ENCODE measurements at places on chromosomes 3 and 15.

DNA sequence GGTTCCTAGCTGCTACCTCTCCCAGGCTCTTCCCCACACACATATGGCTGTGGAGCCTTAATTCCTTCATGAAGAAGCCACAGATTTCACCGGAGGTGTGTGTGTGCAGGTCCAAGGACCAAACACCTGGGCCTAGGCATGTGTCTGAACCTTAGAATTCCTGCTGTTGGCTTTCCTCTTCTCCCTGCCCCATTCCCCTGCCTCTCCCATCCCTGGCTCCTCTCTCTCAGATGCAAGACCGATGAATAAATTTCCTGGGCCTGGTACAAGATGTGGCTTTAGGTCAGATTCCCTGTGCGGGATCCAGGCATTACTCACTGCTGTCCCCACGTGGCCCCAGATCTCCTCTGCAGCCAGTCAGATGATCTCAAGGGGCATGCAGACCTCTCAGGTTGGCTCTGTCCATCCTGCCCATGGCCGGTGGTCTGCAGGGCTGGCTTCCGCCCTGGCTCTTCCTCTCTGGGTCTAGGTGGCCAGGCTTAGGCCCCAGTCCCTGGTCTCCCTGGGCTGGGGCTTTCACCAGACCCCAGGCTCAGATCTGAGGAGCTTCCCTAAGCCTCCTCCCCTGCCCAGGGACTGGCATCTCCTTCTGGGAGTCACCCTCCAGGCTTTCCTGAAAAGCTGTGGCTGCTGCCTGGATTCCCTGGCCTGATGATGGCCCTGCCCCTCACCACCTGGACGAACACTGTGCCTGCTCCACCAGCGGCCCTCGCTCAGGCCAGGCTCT is 20.5 kb downstream of the CCR9 start:
- DNase-seq = no peak

- no peak for DNase-seq
These were observed 3.9 kb upstream of the PLCH1 start for GRCh38 chr3:155748611-155749365.

DNA sequence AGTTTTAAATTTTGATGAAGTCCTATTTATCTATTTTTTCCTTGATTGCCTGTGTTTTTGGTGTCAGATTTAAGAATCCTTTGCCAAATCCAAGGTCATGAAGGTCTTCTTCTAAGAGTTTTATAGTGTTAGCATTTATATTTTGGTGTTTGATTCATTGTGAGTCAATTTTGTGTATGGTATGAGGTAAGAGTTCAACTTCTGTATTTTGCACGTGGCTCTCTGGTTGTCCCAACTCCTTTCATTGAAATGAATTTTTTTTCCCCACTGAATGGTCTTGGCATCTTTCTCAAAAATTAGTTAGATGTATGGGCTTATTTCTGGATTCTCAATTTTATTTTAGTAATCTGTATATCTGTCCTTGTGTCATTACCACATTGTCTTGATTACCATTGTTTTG is 57.1 kb upstream of the STRIT1 start:
- DNase-seq = no peak

- no peak for DNase-seq
These were observed 118.1 kb downstream of the EDEM1 start for GRCh38 chr3:5305684-5305989.

GRCh38 chr3:53806182-53807116 is 39.8 kb downstream of the CHDH start:
- DNase-seq = peak; percentile 69

GRCh38 chr3:13785351-13785750 is 94.5 kb downstream of the WNT7A start:
- no peak for DNase-seq

DNA sequence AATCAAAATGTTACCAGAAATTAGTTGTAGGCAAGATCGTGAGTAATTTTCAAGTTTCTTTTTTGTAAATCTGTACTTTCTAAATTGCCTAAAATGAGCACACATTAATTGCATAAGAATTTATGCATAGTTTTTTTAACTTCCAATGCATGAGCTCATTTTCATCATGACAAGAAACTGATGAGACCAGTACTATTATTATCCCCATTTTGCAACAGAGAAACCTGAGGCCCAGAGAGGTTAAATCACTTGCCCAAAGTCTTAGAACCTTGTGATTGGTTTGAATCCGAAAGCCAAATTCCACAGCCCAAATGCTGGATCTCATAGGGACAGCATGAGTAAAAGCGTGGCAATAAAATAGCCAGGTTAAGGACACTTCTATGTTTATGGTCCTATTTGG is 274.7 kb downstream of the ERC2 start:
- DNase-seq = no peak

DNA sequence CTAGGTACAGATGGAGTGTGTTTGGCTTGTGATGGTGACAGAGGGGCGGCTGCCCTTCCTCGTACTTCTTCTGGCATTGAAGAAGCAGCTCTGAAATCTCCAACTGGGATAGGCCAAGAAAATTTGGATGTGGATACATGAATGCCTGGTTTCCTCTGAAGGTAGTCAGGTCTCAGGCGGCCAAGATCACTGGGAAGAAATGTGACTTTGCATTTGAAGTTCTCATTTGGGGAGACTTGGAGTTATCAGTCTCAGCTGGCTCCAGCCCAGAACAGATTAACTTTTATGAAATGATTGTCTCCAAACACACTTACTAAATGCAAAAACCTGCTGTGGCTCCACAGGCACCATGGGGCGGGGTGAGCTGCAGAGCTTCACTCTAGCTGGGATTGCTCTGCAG is 215.9 kb downstream of the THSD4 start:
- no peak for DNase-seq

- DNase-seq = no peak
These were observed 246.2 kb downstream of the UACA start for GRCh38 chr15:70517194-70517590.

- DNase-seq = no peak
These were observed 23.5 kb downstream of the DRD3 start for GRCh38 chr3:114155370-114155821.

DNA sequence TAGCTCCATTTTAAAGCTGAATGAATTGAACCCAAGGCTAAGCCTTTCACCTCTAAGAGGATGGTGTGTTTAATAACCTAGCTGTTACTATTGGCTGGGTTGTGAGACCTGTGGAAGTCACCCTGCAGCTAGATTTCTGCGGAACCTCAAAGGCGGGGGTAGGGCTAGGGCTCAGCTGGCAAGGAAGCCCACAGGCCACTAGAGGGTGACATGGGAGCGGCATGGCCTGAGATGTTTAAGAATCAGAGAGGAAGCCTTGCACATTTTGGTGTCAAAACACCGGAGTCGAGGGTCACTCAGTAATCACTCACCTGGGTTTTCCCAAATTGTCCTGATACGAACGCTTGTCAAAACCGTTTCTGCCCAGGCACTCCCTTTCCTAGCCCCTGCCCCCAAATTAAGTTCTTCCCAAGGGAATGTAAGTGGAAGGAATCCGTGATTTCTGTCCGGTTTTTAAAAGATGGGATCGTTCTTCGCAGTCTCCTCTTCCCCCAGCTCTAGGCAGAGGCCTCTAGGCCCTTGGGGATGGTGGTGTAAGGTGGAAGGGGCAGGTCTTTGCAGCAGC is 3.8 kb upstream of the ACAD9 start:
- DNase-seq = no peak

- peak; percentile 17 for DNase-seq
These were observed 1.0 kb downstream of the SNX1 start for GRCh38 chr15:64096668-64097384.

GRCh38 chr3:116059421-116060096 is 385.7 kb downstream of the LSAMP start:
- DNase-seq = peak; percentile 11

- no peak for DNase-seq
These were observed 96.6 kb upstream of the LRIG1 start for GRCh38 chr3:66597308-66597863.

DNA sequence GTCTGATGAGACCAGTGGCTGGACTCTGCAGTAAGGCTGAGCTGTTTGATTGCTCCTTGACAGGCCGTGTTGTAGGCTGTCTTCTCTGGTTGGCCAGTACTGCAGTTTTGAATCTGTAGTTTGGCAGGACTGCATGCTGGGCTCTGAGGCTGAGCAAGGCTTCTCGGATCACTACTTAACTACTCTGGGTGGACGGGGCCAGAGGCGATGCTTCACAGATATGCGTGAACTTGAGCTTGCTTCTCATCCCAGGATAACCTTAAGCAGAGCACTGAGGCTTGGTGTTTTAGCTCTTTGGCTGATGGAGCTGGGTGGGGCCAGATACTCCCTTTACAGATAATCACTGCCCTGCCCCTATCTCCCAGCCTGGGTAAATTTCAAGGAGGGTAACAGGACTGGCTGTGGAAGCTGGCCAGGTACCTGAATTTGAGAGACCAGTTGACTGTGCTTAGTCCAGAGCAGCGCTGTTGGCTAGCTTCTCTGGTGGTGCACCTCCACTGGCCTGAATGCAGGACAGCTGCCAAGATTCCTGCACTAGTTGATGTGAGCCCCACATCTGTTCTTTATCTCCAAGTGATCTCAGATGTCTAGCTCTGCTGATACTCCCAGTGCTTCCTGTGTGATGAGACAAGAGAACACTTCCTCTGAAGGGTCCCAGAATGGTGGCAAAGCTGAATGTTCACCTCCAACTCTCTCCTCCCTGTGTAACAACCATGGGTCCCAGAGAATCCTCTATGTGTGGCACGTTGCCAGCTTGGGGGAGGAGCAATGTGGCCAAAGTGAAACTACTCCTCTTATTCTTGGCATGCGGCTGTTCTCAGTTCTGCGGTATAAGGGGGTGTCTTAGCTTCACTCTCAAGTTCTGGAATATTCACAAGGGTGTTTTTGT is 37.9 kb downstream of the RPL39L start:
- peak; percentile 47 for DNase-seq

DNA sequence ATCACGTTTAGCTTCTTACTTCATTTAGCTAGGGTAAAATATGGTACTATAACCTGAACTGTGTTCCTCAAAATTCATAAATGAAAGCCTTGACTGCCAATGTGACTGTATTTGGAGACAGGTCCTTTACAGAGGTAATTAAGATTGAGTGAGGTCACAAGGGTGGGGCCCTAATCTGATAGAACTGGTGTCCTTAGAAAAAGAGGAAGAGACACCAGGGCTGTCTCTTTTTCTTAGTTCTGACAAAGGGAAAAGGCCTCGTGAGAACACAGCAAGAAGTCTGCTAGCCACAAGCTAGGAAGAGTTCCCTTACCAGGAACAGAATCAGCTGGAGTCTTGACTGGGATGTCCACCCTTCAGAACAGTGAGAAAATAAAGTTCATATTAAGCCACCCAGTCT is 162.7 kb downstream of the GMNC start:
- no peak for DNase-seq

DNA sequence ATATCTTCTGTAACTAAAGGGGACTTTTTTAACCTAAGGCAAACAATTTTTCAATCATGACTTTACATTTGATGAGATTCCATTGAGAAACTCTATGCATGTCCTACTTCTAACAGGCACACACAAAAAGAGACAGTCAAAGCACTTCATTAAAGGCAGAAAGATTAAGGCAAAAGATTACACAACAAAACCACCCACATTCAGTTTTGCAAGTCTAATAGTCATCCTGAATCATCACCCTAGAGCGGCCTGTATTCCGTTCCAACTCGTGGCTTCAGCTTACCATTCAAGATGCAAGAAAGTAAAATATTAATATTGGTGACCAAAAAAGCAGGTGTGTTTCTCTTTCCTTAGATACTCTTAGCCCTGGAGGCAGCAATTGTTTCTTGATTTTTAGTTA is 205.9 kb downstream of the P3H2 start:
- no peak for DNase-seq

GRCh38 chr15:74171965-74172541 is 1.5 kb upstream of the ISLR start:
- no peak for DNase-seq

- no peak for DNase-seq
These were observed 45.4 kb downstream of the ATP13A4 start for GRCh38 chr3:193509103-193509965.

DNA sequence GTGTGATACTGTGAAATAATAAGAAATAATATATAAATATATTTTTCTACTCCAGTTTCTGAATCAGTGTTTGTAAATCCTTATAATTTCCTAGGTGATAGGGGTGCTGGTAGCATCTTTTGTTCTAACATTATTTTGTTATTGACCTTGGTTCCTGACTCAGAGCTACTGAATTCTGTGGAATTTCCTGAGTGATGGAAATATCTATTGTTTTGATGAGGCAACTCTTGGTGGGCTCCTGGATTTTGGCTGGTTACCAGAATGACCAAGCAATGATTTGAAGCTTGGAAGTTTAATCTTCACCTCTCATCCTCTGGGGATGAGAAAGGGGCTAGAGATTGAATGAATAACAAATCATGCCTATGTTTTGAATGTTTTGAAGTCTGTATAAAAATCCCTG is 377.3 kb downstream of the LPP start:
- no peak for DNase-seq

- peak; percentile 3 for DNase-seq
These were observed 1178.7 kb downstream of the ROBO1 start for GRCh38 chr3:78588906-78589621.

GRCh38 chr3:43223670-43224364 is 62.5 kb upstream of the SNRK start:
- DNase-seq = no peak

- DNase-seq = no peak
These were observed 3.9 kb downstream of the MST1R start for GRCh38 chr3:49899815-49900214.

DNA sequence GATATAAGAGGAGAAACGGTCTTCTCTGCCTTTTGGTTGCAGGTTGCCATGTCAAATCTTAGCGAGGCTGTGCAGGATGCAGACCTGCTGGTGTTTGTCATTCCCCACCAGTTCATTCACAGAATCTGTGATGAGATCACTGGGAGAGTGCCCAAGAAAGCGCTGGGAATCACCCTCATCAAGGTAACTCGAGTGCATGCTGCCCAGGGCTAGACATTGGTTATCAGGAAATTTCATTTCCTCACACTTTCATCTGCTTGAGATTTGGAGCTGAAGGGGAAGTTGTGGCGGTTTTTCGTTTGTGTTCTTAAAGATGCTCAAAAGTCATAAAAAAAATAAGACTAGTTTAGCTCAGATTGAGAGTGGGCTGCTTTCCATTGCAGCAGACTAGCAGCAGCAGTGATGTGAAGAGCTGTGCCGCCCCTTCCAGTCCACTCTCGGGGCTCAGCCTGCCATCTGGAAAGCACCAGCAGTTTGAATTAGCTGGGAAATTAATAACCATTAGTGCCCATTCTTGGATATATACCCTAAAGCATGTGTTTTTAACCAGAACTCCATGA is 32.2 kb downstream of the GPD1L start:
- DNase-seq = no peak

- no peak for DNase-seq
These were observed 78.7 kb upstream of the MME start for GRCh38 chr3:155001289-155002010.

GRCh38 chr15:31974855-31975829 is 55.2 kb upstream of the CHRNA7 start:
- DNase-seq = peak; percentile 52

- DNase-seq = no peak
These were observed 156.8 kb downstream of the LSAMP start for GRCh38 chr3:116288485-116288884.

DNA sequence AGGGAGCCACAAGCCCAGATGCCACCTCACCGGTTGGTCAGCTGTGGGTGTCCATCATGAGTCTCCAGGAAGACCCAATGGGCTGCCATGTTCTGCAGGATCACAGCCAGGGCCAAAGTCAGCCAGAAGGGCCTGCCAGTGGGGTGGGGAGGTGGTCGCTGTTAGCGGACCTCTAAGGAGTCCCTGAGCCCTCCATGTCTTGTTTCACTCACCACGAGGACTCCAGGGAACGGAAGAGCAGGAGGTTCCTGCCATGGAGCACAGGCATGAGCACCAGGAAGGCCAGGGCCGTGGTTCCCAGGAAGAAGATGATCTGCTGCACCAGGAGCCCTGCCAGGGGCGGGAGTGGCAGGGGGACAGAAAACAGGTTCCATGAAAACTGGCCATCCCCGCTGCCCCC is 8.6 kb downstream of the ISLR start:
- no peak for DNase-seq
